Activated CD4-positive, alpha-beta T cell treated with anti-CD3 and anti-CD28 coated beads, Interleukin-2, amount 50 U/mL, for 24 hours (primary cell): ENCODE measurements at places on chromosomes 16 and 17.

GRCh38 chr17:35747540-35748017 lies 5.5 kb downstream of the GAS2L2 start:
- peak; percentile 64 for DNase-seq

DNA sequence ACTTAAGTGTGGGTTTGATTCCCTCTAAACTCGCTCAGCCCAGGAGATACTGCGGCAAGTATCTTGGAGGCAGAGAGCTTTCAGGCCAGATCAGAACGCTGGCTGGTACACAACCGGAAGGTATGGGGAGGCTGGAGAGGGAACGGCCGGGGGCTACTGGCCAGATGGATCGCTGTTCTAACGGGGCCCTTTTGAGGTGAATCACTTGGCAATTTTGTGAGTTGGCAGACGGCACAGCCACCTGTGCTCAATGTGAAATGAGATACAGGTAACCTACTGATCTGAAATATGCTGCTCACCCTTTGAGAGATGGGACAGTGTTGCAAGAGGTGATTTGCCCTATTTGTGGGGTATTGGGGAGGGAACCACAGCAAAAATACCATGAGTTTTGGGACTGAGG lies 622.9 kb upstream of the RBFOX1 start:
- no peak for DNase-seq

DNA sequence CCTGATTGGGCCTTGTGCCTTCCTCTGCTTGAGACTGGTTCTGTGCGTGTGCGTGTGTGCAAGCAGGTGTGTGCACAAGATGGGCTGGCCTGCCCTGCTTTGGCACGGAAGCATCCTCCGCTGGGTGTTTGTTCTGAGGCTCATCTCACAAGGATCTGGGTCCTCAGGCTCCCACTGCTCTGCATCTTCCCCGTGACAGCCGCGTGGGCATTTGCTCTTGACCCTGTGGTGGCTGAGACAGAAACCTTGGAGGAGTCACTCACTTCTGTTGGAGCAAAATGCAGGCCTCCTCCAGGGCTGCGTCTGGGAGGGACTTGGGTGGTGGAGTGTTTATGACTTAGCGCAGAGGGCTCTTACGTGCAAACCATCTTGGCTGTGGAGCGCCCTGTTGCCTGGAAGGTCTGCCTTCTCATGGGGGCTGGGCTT lies 119.2 kb downstream of the RPTOR start:
- peak; percentile 49 for DNase-seq

DNA sequence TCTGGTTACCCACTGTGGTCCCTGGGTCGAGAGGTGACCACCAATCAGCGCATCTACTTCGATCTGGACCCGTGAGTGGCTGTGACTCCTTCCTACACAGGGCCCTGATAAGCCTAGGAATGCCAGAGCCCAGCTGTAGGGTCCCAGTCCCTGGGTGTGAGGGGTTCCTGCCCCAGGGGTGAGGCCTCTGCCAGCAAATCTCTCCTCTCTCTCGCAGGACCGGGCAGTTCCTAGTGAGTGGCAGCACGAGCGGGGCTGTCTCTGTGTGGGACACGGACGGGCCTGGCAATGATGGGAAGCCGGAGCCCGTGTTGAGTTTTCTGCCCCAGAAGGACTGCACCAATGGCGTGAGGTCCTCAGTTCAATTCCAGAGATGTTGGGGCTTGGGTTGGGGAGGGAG lies 2.2 kb upstream of the EFNB3 start:
- DNase-seq = no peak

GRCh38 chr17:65665966-65666365 lies 104.5 kb upstream of the AXIN2 start:
- no peak for DNase-seq

DNA sequence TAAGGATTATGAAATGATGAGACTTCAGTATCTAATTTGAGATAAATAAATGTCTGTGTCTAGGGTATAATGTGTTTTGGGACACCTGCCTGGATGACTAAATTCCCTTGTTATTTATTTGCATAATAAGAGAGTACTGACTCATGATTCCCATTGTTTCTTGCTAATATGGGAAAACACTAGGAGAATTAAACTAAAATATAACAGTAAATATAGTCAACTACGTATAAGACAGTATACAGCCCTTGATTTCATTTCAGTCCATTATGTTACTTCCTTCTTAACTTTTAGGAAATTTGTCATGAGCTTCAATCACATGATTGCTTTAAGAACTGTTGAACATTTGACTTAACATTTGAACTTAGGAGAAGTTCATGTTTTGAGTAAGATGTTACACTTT lies 62.4 kb downstream of the VMP1 start:
- no peak for DNase-seq

DNA sequence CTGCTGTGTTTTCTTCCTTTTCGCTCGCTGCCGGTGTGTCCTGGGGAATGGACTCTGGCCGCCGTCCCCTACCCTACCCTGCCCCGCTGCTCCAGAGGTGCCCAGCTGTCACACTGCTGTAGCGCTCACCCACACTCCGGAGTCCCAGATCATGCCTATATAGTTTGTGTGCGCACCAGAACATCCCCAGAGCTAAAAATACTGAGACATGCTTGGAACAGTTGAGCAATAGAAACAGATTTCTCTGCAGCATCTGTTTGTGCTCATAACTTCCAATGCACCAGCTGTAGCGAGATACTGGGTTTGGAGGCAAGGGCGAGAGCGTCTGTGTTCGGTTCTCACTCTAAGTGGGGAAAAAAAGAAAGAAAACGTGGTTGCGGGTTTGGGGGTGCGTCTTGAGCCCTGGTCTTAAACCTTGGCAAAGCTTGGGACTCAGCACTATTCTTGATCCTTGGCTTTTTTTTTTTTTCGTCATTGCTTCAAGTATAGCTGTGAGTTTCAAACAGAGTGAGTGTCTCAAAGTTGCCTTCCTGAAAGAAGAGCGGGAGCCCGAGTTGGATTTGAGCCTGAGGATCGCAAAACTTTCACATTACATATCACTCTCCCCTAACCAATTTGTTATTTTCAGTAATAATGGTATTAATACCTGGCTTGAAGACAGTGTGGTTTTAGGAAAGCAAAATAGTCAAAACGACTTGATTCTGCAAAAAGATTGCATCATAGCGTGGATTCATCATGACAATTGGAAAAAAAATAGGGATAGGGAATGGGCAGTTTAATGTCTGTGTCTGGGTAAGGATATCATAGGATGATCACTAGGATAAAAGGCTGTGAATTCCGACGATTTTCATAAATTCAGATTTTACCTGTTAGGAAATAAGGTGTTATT lies 621 bp downstream of the KCNJ2 start:
- DNase-seq = no peak

GRCh38 chr16:4115209-4115948 lies 863 bp downstream of the ADCY9 start:
- DNase-seq = no peak

DNA sequence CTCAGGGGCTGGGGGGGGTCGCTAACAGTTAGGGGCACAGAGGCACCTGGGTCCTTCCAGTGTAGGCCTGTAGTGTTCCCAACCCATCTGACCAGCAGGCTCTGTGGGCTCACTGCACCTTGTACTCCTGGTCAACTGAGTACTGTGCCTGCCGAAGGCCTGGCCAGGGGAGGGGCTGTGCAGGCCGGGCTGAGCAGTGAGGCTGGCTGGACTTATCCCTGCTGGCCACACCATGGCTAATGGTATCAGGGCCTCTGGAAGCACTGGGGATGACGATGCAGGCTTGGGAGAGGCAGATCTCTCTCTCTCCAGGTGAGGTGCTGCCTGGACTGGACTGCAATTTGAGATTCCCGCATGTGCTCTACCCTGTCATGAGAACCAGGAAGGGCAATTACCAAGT lies 58.9 kb upstream of the SDK2 start:
- no peak for DNase-seq

DNA sequence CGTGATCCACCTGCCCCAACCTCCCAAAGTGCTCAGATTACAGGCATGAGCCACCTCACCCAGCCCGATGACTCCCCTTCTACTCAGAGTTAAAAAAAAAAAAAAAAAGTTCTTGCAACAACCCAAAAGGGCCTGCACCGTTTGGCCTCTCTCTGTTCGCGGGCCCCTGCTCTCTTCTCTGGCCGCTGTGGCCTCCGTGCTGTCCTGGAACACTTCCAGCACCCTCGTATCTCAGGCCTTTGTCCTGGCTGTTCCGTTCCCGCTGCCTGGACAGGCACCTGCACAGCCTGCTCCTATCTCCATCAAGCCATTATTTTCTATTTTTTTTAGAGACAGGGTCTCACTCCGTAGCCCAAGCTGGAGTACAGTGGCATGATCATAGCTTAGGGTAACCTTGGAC lies 10.8 kb downstream of the MYO1C start:
- no peak for DNase-seq

DNA sequence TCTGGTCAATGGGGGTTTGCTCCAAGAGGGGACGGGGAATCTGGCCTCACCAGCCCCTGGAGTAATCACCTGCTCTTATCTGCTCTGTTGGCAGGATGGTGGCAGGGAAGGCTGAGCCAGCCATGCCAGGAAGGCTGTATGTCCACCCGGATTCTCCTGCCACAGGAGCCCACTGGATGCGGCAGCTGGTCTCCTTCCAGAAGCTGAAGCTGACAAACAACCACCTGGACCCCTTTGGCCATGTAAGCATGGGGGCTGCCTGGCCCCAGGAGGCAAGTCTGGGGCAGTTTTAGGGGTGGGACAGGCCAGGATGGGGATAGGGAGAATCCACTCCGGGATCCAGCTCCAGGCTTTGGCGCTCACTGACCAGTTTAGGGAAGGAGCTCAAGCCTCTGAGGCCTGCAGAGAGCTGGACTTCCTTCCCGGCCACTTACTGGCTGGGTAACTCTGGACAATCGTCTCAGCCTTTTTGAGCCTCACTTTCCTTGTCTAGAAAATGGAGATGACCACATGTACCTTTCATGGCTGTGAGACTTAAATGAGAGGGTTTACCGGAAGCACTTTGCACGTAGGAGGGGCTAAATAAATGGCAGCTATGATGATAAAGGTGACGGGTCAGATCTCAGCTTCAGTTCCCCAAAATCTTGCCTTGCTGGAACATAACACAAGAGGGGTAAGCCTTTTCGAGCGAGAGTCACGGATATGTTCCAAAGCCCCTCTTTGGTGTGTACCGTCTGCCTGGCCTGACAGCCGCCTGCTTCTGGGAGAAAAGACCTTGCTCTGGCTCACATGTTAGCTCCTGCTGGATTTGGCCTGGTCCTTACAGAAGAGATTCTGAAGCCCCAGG lies 15.4 kb downstream of the TBX4 start:
- no peak for DNase-seq

DNA sequence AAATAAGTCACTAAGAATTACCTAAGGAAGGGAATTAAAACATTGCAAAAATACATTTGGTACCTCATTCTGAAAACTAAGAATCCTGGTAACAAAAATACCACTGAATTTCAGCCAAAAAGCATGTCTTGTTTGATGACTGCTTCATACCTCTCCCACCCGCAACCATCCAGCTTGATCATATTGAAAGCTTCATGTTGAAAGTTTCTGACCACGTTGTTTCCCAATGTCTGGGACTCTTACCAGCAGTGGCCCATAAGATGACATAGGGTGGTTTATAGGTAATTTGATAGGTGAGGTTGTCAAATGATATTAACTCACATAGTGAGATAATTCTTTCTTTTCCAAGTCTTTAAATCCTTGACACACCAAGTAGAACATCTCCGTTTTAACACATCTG lies 139.3 kb downstream of the CDH11 start:
- no peak for DNase-seq

DNA sequence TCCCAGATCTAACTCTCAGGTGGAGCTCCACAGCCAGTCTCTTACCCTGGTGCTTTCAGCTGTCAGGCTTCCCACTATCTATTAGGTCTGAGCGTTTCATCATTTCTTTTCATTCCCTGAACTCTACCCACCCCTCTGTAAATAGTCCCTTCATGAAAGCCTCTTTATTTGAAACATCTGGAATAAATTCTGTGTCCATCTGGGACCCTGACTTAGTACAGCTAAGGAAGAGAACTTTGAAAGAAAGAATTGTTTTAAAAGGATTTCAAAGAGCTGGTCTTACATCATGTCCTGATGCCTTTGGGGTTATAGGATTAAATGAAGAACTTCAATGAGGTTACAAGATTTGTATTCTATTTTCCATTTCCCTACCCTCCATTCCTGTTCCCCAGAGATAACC lies 388.5 kb upstream of the CA10 start:
- DNase-seq = no peak

DNA sequence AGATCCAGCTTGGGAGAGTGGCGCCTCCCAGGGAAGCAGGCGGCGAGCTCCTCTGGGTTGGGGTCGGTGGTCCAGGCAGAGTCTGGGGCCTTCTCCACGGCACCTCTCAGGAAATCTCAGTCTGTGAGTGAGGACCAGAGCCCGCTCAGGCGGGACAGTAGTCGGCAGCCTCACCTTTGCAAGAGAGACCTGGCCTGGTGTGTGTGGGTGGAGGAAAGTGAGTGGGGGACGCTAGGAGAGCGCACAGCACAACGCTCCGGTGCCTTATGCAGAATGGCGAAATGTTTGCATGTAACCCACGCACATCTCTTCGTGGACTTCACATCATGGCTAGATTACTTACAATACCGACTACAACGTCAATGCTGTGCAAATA lies 2.2 kb downstream of the AHSP start:
- DNase-seq = no peak

GRCh38 chr17:39623356-39623950 lies 3.3 kb upstream of the PPP1R1B start:
- DNase-seq = peak; percentile 80

GRCh38 chr17:10022416-10022815 lies 117.3 kb upstream of the RCVRN start:
- DNase-seq = no peak

GRCh38 chr17:373613-374230 lies 21.1 kb upstream of the RPH3AL start:
- no peak for DNase-seq

DNA sequence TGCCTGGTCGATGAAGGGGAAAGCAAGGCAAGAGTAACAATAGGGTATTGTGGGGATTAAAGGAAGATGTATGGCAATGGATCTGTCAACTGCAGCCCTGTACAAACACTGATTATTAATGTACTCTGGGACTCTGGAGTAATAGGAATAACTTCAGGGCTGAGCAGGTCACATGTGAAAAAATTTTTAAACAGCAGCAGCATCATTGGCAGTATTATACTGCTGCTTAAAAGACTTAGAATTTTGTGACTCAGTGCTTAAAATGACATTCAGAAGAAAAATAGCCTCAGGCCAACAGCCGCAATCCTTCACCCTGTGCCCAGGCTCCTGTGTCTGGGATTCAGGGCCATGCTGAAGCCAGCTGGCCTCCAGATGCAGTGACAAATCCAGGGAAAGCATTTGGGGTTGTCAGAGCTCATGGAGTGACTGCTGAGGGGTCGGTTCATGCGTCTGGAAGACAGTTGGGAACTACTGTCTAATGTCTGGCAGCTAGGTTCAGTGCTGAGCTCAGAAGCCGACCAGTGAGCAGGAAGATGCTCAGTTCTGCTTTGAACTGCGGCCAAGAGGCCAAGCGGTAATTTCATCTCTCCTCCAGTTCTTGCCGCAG lies 22.2 kb downstream of the TEX2 start:
- DNase-seq = no peak

DNA sequence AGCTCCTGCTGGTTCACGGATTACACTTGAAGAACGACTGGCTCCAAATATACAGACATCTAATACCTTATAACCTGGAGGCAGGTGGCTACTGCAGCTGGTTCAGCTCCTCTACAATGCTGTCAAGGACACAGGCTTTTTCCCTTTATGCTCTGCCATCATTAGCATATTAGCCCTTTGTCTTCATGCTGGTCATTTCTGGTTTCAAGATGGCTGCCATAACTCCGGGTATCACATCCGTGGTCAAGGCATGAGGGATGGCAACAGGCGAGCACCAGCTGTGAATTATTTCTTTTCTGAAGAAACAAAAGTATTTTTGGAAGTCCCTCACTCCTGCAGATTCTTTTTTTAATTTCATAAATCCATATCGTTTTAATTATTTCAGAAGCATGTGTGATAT lies 124.3 kb upstream of the MED13 start:
- DNase-seq = no peak
